ENCODE measurements at places on chromosomes 11 and 22.

DNA sequence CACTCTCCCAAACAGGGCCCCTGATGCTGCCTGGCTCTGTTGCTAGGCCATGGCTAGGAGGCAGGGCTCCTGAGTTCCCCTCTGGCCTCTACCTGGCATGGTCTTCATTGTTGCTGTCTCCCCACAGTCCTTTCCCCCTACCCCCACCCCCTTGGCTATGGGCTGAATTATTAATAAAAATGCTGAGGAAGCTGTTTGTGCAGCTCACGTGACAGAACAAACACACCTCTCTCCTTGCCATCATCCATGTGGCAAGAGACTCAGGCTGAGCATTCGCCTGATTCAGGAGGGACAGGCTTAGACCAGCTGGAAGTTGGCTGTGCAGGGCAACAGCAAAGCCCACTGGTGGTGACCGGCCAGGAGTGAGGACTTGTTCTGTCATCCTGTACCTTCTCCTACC lies 4.2 kb upstream of the SYT7 start:
- no peak for DNase-seq

GRCh38 chr11:12518606-12519385 lies 141.4 kb downstream of the PARVA start:
- DNase-seq: no peak

GRCh38 chr11:65710421-65710820 lies 1.6 kb upstream of the KAT5 start:
- DNase-seq: no peak

DNA sequence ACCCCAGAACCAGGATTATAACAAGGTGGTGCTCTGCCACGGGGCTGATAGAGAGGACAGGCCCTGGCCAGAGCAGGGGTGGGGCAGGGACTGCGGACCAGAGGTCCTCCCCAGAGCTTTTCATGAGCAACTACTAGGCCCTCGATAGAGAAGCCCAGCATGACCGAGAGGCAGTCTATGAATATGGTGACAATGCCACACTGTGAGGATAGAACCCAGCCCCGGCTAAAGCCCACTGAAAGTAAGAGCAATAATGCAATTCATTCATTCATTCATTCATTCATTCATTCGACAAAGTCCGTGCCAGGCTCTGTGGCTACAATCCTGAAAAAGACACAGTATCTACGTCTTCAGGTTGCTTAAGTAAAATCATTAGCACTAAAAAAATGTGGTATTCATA lies 35.6 kb upstream of the CD5 start:
- no peak for DNase-seq
